ENCODE measurements at places on chromosomes 11 and 22. TPM values are rescaled to one million over a fixed set of nuclear protein-coding genes. Genes with fewer than 3 reads are reported as not detected.

- no peak for DNase-seq
Measured at GRCh38 chr11:128892866-128893565, 1.9 kb downstream of the KCNJ5 start.

DNA sequence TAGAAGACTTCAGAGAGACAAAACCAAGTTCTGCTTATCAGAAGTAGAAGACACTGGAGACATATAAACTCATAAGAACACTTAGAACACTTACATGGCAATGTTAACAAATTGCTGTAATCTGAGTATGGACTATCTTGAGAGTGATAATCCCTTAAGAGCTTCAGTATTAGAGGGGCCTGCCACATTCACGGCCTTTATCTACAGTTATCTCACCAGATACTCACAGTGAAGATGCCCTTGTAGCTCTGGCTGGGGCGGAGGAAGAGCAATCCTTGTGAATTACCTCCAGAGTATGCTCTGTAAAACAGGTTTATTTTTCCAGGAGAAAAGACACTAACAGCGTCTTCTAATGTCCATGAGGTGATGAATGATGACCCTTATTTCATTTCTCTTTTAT, 762.8 kb downstream of the FAM181B start:
- no peak for DNase-seq

DNA sequence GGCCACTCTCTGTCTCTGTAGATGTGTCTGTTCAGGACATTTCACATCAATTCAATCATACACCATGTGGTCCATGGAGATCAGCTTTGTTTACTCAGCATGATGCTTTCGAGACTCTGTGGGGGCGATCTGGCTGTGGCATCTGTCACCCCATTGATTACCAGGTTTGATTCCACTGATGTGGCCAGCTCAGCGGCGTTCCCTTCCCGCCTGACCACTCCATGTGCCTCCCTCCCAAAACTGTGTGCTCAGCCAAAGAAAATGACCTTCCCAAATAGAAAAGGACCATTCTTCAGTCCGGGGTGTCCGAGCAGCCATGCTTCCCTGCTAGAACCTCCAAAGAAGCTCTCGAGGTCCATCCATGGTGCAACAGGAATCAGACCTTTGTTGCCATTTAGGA, 89.1 kb downstream of the BRD1 start:
- no peak for DNase-seq

- DNase-seq = peak; percentile 59
Measured at GRCh38 chr22:18075720-18076497, 1.9 kb upstream of the PEX26 start.

DNA sequence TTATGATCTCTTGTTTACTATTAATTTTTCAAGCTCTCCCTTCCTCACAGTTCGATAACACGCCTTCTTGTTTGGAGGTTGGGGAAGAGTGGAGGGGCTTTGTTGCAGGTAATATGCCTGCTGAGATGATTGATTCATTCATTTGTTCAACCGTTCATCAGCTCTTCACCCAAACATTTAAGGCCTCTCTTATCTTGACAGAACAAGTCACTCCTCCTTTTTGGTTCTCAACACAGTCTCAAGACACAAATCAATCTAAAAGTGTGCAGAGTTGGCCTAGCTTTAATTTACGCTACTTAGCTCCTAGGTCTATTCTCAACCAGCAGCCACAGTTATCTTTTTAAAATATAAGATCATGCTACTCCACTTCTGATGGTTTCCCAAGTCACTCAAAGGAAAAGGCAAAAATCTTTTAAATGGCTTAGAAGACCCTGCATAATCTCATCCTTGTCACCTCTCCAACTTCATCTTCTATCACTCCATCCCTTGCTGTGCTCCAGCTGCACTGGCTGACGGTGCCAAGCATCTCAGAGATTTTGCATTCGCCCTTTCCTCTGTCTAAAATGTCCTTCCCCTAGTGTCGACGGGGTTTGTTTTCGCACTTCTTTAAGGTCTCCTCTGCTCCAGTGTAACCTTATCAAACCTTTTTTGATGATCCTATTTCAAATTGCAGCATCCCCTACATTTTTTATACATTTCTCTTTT, 60.3 kb downstream of the AMBRA1 start:
- no peak for DNase-seq

DNA sequence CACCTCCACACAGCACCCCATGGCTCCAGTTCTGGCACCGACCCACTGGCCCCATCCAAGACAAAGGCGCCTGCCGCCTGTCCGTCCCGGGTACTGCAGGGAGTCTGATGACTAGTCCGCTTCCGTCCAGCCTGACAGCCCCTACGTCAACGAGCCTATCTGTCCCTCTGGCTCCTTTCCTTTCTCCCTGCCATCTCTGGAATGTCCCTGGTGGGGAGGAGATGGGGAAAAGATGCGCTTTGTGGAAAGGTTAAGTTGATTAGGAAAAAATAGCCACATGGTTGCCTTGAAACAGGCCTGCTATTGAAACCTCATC, 10.4 kb downstream of the PDGFB start:
- no peak for DNase-seq

DNA sequence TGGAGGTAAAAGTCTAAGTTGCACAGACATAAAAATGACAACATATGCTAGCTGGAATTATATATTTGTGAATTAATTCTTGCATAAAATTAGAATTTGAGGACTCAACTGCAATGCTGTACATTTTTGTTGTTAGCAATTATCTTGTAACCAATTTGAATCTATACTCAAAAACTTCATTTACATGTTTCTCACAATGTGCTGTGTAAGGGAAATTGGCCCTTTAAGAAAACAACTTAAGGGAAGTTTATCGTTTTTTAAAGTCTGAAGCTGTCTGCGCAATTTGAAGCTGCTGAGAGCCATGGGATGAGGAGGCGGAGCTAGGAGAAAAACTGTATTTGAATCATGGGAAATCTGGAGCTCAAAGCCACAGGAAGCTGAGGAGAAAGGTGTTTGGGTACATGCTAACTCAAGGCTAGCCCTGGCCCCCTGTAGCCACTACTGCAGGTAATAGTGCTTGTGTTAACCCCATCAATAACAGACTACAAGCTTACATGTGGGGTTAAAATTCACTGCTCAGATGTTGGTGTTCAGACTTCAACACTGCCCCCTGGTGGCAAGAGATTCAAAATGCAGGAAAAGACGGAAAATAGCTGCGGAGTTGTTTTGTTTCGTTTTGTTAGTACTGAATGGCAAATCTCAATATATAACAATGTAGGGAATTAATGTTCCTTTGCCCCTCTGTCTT, 126.1 kb downstream of the BRD1 start:
- DNase-seq = no peak

DNA sequence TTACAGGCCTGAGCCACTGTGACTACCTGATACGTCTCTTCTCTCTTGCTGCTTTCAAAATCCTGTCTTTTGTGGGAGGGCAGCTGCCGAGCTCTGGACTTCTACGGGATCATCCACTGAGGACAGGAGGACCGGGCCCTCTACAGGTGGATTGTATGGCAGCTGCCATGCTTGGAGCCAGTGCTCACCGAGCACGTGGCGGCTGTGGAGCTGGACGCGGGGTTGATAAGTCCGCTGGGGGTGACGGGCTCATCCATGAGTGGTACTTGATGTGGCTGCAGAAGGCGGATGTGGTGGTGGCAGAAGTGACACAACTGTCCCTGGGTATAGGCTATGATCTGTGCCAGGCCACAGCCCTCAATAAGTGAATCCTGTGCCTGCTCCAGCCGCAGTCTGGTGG, 1.8 kb upstream of the CYP2D6 start:
- DNase-seq = no peak

ELF5 gene
- total RNA-seq = not detected

PTPRJ gene
- 10.6 TPM for total RNA-seq

GRCh38 chr11:130428316-130429119, at the start of gene ADAMTS8:
Gene ADAMTS8 (minus strand): TSS chr11:130428609. CDS start chr11:130428286, 323 bp downstream.
- no peak for DNase-seq

DNA sequence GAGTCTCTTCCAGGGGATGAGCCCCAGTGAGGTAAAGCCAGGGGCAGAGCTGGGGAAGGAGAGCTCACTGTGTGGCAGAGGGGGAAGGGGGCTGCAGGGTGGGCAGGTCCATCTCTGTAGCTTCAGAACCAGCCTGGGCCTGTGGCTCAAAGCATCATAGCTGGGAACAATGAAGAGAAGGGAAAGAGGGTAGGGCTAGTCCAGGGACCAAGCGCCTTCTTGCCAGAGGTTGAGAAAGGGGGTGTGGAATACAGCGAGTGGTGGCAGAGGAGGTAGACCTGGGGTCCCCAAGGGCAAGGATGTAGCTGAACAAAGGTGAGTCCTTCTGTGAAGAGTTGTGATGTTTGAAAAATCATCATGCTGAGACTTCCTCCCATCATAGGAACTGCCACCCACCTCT, 1.2 kb upstream of the PLA2G3 start:
- peak; percentile 24 for DNase-seq

GATD1 gene
- 51.5 TPM for total RNA-seq

SEPTIN3 gene
- total RNA-seq = 33.3 TPM

SNX32 gene
- total RNA-seq = 1.2 TPM

DNA sequence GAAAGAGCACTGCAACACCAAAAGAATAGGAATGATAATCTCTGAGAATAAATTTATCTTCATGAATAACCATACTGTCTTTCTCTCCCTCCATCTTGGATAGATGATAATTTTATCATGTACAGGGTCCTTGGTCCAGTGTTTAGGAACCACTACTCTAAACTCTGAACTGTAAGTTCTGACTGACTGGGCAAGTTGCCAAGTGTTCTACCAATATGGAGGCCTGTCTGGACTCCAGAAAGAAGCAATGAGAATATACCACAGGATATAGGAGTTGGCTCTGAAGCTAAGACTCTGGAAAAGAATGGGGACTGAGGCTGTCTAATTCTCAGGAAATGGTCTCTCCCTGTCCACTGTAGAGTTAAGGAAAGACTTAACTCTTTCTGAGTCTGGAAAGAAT, 1.5 kb downstream of the FHIP1B start:
- no peak for DNase-seq

C11orf24 gene
- 50.5 TPM for total RNA-seq

- DNase-seq = no peak
Measured at GRCh38 chr11:129075757-129076156, 116.4 kb downstream of the ARHGAP32 start.

- no peak for DNase-seq
Measured at GRCh38 chr22:38038426-38038825, 18.8 kb upstream of the PICK1 start.

IPO7 gene
- total RNA-seq = 205 TPM

ANO1 gene
- total RNA-seq = 10.9 TPM

GRCh38 chr11:110376711-110377324, 52.9 kb upstream of the FDX1 start:
- peak; percentile 44 for DNase-seq

- no peak for DNase-seq
Measured at GRCh38 chr11:96328395-96329010, 14.5 kb downstream of the MAML2 start.

OR52N4 gene
- not detected for total RNA-seq
